ENCODE measurements at places on chromosomes 1 and 21.

- DNase-seq = no peak
Measured at GRCh38 chr1:34928699-34929496, 552 bp downstream of the DLGAP3 start.

DNA sequence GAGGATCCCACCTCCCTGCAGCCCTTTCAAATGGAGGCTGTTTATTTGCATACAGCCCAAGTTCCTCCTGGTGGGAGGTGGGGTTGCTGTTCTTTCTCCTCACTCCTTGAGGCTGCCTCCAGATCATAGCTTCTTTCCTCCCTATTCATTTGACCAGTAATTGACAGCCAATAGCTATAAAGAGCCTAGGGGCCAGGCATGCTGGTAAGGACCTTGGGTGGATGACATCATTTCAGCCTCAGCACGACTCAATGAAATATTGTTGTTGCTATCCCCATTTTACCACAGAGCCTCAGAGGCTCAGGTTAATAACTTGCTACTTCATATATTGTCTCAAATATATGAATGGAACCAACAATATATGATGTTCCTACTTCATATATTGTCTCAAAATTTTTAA is 31.1 kb downstream of the ZSCAN20 start:
- DNase-seq = no peak

GRCh38 chr1:246428542-246429308 is 78.4 kb downstream of the SMYD3 start:
- DNase-seq = peak; percentile 97

GRCh38 chr1:90133133-90133532 is 138.2 kb downstream of the ZNF326 start:
- DNase-seq = peak; percentile 2

DNA sequence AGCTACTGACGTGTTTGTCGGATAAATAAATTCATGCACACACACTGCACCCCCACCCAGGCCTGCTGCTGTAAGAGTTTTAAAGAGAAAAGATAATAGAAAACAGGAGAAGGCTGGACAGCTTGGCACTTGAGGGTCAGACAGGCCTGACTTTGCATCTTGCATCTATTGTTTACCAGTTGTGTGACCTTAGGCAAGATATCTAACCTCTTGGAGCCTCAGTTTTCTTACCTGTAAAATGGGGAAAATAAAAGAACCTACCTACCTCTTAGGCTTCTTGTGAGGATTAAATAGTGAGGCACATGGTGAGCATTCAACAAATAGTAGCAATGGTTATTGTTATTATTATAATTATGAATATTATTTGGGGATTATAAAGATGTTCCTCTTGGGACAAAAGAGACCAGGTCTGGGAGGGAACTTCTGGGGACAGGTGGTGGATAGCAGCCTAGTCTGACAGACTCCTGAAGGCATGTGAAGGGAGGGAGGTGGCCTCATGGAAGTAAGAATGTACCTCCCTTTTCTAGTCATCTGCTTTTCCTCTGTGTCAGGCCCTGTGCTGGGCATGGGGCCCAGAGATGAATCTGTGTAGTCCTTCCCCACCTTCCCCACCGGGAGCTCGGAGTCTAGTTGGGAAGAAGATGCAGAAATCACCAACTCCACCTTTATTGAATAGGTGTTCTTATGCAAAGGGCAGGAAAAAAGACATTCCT is 18.3 kb upstream of the EPB41 start:
- no peak for DNase-seq

DNA sequence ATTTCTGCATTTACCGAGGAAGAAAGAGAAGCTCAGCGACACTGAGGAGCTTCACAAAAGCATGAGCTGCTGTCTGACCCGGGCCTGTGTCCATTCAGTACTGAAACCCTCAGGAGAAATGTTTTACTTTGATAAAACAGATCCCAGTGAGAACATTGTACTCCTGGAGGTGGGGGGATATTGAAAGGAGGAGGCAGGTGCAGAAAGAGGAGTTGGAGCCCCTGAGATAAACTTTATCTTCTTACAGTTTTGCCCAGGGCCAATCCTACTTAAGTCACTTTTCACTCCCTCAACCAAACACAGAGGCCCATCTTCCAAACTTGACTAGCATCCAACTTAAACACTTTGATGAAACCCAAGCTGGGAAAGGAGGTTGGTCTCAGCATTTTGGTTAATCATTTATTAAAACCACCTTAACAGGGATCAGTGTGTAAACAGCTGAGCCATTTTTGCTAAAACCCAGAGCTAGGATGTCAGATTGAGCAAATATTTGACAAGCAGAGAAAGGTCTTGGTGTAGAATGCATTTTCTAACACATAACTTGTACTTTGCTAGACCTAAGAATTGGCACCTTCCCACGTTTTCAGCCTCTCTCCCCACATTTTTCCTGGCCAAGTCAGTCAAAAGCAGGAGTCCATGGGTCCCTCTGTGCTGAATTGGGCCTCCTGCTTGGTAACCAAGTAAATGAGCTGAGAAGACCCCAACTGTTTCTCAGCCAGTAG is 32.5 kb upstream of the SARS1 start:
- DNase-seq = peak; percentile 22

DNA sequence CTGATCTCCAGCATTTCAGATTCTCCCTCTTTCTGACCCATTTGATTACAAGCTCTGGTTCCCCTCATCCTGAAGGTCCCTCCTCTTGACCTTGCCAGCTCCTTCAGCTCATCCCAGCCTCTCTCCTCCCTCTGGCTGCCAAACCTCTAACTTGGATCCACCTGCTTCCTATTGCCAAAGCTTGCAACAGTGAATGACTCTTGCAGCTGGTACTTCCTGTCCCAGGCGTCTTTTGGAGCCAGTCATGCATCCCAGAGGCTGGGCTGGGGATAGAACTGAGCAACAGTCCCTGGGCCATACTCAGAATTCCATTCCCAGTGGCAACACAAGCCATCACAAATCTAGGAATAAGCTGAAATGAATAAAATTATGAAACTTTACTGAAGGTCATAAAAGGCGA is 27.7 kb upstream of the SPOCD1 start:
- DNase-seq = peak; percentile 79

DNA sequence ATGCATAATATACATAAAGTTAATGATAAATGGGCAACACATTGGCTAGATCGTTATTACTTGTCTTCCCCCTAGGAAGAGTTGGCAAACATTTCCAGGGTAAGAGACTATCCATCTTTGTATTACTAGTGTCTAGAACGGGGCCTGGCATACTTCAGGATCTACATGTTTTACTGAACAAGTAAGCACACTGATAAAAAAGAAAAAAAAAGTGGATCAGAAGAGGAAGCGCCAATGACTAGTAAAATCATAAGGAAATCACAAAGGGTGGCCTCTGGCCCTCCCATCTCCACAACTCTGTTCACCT is 482 bp downstream of the TM2D1 start:
- DNase-seq = no peak

- peak; percentile 31 for DNase-seq
Measured at GRCh38 chr1:197444755-197445154, 176.7 kb downstream of the CRB1 start.

DNA sequence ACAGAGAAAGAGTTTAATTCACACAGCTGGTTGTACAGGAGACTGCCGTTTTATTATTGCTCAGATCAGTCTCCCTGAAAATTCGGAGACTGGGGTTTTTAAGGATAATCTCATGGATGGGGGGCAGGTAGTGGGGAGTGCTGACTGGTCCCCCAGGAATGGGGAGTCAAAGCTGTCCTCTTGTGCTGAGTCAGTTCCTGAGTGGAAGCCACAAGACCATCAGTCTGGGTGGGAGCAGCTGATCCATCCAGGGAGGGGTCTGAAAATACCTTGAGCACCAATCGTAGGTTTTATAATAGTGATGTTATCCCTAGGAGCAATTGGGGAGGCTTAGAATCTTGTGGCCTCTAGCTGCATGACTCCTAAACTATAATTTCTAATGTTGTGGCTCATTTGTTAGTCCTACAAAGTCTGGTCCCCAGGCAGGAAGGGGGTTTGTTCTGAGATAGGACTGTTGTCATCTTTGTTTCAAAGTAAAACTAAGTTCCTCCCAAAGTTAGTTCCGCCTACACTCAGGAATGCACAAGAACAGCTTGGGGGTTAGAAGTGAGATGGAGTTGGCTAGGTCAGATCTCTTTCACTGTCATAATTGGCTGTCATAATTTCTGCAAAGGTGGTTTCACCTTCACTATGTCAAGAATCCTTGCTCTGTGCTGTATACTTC is 50.3 kb downstream of the TRAF5 start:
- peak; percentile 8 for DNase-seq

DNA sequence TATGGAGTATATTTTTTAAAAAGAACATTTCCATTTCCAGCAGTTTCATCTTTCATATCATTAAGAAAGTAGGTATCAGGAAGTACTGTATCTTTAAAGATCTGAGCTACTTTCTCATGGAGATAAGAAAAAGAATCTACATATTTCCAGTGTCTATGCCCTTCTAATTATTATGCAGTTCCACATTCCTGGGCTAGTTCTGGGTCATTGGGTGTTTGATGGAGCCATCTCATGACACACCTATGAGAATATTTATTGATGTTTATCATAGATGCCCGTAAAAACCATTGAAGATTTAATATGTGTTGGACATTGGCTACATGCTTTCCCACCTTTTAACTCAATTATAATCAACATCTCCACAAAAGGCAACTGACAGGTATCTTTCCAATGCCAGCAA is 21.0 kb downstream of the LCE4A start:
- no peak for DNase-seq

DNA sequence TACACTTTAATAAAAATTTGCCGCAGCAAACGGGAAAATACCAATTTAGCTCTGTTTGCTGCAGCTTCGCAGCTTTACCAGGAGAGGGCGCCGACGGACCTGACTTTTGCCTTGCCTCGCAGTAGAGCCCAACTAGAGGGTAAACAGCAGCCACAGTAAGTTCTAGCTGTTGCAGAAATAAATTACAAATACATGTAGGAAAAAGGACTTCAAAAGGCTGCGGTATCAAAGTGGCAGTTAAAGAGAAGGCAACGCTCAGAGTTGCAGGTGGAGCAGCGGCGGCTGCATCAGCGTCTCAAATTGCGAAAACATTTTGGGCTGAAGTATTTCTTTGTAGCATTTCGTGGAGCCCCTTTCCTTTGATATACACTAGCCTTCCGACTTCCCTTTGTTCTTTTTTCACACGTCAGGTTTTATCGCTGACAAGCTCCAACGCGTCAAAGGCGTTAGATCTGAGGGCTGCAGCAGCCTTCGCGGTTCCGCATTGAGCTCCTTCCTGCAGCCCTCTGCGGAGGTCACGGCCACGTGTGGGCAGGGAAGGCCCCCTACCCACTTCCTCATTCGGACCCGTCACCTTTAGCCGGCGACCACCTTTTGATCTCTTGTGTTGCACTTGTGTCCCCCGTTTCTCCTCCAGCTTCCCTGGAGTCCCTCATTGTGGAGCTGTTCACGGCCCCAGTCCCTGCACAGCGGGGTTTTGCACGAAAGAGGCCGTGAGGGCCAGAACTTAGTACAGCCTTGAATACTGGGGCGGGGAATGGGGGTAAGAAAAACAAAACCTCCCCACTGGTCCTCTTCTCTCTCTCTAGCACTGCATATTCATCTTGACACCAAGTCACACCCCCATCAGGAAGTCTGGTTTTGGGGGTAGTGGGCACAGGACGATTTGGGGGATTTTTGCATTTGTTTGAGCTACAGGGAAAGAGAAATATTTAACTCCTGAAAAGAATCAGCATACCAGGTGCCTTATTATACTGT is 72.8 kb downstream of the S1PR1 start:
- peak; percentile 44 for DNase-seq

GRCh38 chr1:41241749-41242341 is at the start of gene SCMH1:
TSS of gene SCMH1 (minus strand) at chr1:41242306. CDS start at chr1:41186133, 56,173 bp downstream.
- peak; percentile 45 for DNase-seq

- no peak for DNase-seq
Measured at GRCh38 chr1:61568460-61569302, 156.3 kb downstream of the TM2D1 start.

DNA sequence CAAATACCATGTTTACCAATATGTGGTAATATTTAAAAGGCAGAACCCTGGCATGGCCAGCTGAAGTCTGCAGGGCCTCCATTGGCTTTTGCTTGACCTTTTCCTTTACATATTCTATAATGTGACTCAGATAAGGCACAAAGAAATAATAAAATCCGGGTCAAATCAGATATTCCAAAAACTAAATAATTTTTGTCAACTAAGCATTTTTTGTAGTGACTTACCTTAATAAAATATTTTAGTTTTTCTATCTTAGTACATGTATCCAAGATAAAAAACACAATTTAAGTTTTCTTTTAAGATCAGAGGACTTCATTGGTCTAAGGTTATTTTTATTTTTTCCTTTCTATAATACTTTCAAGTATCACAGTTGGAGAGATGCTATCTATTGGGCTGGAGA is 179.4 kb upstream of the ADAMTS5 start:
- no peak for DNase-seq

DNA sequence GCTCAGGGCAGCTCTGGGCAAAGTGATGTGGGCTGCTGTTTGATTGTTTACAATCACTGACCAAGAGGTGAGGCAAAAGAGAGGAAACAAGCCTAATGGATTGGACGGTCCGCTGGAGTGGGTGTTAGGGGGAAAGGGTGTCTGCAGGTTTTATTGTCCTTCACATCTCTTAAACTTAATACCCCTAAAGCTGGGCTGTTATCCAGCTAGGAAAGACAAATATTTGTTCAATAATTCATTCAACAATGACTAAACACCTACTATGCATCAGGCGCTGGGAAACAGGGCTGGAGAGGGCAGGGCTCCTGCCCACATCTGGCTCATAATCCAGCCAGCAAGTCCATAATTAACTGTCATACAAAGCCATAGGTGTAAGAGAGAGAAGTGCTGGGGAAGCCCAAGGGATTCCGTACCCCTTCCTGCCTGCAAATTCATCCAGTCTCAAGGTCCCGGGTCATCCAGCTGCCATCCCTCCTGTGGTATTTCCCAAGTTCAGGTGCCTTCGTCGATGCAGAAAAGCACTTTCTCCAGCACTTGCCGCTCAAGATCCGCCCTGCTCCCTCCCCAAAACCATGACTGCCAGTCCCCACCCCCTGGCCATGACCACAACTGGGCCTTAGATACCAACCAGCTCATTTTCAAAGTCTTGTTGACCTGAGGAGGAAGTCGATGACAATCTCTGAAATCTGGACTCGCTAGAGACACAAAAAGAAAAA is 10.7 kb downstream of the TMEM63A start:
- no peak for DNase-seq

- DNase-seq = no peak
Measured at GRCh38 chr1:19668888-19669287, 4.2 kb downstream of the HTR6 start.

DNA sequence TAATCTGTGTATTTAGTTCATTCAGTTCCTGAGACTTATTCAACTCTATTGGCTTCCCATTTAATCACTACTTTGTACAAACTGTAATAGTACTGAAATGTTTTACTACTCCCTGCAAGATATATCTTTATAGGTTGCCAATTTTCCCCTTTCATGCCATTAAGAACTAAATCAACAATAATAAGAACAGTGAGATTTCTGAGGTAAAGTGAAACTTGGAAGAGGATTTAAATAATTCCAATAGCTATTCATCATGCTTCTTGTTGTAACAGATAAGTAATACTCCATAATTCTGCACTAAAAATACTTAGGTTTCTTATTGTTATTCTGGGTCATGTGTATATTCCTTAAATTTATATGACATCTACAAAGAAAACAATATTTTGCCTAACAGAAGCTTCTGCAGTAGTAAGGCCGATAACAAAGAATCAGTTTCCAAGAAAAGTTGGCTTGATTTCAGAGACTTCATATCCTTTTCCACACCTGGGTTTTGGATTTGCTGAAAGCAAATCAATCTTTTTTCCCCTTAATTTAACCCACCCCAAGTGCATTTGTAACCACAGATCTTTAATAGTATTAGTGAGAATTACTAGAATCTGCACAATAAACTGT is 258.3 kb downstream of the FAF1 start:
- DNase-seq = no peak

GRCh38 chr1:162166917-162167615 is 97.6 kb downstream of the NOS1AP start:
- DNase-seq = no peak

- no peak for DNase-seq
Measured at GRCh38 chr21:40208206-40208947, 341.1 kb downstream of the PCP4 start.
